ENCODE measurements at places on chromosomes 5 and 9.

DNA sequence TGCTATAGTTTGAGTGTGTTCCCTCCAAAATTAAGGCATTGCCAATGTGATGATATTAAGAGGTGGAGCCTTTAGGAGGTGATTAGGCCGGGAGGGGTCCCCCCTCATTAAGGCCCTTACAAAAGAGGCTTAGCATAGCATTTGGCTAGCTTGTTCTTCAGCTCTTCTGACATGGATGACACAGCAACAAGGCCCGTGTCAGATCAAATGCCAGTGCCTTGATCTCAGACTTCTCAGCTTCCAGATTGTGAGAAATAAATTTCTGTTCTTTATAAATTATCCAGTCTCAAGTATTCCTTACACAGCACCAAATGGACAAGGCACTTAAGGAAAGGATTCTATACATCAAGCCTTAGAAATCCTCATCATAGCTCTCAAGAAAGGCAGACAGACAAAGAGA, 31.8 kb downstream of the SLC38A9 start:
- no peak for DNase-seq

DNA sequence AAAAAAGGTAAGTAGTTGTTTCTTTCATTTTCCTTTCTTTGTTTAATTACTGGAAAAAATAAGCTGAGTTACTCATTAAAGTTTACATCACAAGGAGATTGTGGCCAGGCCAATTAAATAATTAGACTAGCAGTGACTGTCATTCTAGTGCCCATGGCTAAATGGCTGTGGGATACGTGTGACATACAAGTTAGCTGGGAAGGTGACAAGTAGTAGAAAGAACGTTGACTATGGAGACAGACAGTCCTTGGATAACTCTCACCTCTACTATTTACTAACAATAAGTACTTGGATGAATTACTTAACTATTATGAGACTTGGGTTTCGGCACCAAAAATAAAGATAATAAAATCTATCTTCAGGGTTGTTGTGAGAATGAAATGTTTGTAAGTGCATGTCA, 7.0 kb upstream of the LOX start:
- DNase-seq: no peak

DNA sequence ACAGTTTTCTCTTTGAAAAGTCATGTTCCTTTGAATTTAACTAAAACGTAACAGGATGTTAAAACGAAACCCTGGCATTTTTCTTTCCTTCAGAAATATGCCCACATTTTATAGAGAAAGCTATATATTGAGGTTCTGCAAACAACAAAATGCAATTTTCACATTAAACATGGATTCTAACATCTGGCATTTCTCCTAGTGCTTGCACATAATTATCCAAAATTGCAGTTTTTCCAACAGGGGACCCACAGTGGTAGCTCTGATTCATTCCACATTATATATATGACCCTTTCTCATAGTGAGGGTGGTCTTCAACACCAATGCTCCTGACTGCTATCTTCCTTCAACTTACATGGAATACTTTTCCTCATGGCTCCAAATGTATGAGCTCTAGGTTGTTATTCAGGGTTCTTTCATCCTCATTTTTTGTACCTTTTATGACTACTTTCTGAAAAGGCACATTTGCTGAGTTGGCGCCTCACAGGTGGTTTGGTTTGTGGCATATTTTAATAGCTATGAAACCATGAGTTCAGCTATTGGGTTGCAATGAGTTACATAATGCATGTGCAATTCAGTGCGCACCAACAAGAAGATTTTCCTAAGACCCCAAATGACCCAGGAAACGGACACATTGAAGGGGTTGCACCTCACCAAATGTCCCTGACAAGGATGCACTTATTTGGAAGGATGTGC, 551.7 kb downstream of the RAB3C start:
- DNase-seq: no peak

- no peak for DNase-seq
Observed at GRCh38 chr5:5941486-5941885, 436.9 kb downstream of the MED10 start.

DNA sequence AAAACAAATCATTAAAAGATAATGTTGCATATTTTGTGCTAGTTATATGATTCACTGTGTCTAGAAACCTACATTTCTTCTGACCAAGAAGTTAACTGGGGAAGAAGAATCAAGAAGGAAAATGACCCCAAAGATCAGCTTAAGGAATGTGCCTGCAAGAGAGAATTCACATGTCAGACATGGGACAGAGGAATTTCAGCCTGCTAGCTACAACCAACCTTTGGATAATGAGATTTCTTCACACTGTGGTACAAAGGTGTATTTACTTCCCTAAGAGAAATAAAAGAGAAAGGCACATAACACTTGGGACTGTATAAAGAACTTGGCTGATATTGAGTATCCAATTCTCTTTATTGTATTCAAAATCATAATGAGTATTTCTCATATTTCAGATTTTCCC, 39.6 kb upstream of the ELL2 start:
- DNase-seq: no peak

DNA sequence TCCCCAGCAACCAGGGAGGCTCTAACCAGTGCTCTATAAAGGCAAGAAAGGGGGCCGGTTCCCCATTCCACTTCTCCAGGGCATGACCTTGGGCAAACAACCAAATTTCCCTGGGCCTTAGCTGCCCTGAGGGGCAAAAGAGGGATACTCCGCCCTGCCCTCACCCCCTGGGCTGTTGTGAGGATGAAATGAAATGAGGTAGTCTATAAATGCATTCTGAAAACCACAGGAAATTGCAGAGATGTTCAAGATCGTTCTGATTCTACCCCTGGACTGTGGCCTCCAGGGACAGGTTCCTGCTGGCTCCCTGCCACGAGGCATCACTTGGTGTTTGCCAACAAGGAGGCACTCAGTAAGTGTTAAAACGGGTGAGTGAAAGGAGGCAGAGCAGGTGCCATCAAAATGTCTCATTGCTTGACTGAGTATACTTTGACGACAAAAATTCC, 5.7 kb downstream of the RAPGEF1 start:
- DNase-seq: no peak
